CD4-positive, alpha-beta T cell treated with Interferon gamma for 1 hour (primary cell): ENCODE measurements at places on chromosomes 5 and 9.

DNA sequence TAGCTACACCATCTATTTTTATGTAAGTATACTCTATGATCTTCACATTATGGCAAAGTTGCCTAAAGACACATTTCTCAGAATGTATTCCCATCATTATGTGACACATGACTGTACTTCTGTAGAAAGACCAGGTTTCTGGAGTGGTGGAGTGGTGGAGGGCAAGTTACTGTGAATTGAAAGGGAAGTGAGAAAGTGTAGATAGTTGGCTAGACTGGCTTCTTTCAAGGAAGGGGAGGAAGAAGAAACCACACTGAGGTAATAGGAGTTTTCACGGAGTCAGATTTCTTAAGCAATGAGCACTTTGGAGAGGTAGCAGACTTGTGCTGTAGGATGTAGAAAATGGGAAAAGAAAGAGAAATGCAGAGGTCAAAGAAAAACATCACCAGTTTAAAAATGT is 50.9 kb upstream of the EQTN start:
- DNase-seq, result no peak

GRCh38 chr5:59079622-59080620 is 497.0 kb downstream of the RAB3C start:
- DNase-seq, result no peak

- no peak for DNase-seq
These were observed 273.5 kb downstream of the SLF1 start for GRCh38 chr5:94891972-94892371.

DNA sequence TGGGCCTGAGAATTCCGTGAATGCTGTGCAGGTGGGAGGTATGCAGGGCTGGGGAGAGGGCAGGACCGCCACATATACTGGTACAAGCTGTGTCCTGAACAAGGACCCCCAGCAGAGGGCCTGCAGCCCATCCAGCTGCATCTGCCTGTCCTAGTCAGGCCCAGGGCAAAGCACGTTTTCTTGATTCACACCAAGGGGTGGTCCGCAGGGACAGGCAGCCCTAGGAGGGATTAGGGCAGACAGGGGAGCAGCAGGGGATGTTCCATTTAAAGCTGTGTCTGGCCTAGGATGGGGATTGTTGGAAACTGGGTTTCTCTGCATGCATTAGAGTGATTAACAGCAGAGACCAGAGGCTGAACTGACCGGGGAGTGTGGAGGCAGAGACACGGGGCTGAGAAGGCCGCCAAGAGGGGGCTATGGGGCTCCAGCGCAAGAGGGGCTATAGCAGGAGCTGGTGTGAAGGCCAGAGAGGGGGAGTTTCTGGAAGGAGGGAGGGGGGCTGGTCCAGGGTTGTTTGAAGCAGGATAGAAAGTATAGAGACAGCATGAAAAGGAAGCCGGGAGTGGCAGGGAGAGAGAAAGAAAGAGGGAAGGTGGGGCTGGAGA is 2.7 kb downstream of the GRM6 start:
- no peak for DNase-seq

GRCh38 chr5:53481159-53481886 is 894 bp downstream of the FST start:
- no peak for DNase-seq

- DNase-seq, result no peak
These were observed 19.1 kb upstream of the MVB12B start for GRCh38 chr9:126307322-126308061.

- DNase-seq, result no peak
These were observed 1.7 kb downstream of the TUT7 start for GRCh38 chr9:86352440-86353077.

DNA sequence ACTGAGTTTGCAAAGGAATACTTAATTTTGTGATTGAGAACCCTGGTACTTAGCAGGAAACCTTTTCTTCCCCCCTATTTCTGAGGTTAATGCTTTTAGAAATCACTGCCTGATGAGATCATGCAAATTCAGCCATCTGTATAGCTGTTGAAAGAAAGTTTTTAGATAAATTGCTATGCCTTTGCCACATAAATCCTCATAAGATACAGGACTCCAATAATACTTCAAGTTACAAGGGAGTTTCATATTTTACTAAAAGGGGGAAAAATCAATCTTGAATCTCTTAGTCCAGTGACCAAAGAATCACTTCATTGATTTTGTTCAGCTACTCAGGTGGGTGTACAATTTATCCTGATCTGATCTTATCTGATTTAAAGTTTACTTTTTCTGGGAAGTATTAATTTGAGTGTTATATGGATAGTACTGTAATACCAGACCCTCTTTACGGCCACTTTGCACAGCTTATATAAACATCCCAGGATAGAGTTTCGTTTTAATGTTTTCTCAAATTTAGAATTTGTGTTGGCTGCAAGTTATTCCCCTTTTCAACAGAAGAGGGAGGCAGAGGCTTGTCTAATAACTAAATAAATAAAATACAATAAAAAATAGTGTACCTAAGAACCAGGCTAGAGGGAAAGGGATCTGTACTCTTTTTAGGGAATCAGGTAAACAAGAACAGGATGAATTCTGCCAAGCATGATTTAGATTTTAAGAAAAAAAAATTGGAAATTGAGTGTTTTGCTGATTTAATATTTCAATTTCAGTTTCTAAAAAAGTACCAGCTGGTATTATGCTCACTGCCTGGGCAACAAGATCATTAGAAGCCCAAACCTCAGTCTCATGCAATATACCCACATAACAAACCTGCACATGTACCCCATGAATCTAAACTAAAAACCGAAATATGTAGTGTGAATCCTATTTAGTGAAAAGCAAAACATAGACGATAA is 69.1 kb downstream of the PSAT1 start:
- no peak for DNase-seq

GRCh38 chr5:91645347-91645746 is 262.2 kb upstream of the ARRDC3 start:
- no peak for DNase-seq

GRCh38 chr9:17829812-17830385 is 251.0 kb downstream of the SH3GL2 start:
- DNase-seq, result no peak

GRCh38 chr9:96495341-96495740 is 45.4 kb downstream of the HABP4 start:
- DNase-seq, result no peak

- no peak for DNase-seq
These were observed 100.2 kb downstream of the ADAMTS2 start for GRCh38 chr5:179245031-179245430.

DNA sequence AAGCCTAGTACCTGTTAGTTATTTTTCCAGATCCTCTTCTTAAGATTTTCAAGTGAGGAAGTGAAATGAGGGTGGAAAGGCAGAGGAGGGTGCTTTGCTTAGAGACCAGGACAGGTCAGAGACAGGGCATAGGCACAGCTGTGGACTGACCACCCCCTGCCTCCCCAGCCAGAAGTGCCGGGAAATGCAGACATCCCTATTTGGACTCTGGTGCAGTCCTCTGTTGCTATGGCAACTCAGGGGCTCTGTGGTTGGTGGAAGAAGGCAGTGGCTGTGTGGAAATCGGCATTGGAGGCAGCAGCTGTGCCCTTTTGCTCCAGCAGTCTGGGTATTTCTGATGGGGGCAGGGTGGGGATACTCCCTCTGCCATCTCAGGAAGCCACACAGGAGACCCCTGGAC is 43.3 kb upstream of the NDFIP1 start:
- DNase-seq, result no peak

- no peak for DNase-seq
These were observed 240.3 kb upstream of the TRPC7 start for GRCh38 chr5:136605638-136606037.

DNA sequence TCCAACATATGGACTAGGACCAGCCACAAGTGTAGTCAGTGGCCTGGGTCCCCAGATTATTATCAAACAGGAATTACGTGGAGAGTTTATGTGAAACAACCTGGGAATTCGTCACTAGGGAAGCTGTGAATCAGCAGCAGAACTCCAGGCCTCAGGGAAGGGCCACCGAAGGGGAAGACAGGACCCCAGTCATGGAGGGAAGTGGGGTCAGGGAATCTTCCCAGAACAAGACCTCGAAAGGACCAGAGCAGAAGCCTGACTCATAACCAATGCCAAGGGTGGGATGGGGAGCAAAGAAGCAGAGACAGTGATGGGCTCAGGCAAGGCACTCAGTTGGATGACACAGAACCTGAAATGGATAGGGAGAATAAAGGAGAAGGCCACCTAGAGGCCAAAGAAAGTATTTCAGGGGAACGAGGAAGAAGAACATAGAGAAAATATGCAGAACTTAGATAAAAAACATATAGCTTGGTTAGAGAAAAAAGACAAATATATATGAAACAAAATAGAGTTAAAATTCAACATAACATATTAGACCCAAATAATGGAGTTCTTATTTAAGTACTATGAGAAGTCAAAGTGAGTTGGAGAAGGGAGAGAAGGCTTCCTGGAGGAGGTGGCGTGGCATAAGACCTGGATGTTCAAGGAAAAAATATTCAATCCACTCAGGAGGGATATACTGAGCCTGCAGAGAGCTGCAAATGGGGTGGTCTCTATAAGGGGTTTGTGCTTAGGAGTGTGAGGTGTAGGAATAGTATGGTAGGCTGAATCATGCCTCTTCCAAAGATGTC is 66.7 kb upstream of the CAST start:
- no peak for DNase-seq

GRCh38 chr5:137146402-137146890 is 352.7 kb downstream of the SPOCK1 start:
- no peak for DNase-seq

DNA sequence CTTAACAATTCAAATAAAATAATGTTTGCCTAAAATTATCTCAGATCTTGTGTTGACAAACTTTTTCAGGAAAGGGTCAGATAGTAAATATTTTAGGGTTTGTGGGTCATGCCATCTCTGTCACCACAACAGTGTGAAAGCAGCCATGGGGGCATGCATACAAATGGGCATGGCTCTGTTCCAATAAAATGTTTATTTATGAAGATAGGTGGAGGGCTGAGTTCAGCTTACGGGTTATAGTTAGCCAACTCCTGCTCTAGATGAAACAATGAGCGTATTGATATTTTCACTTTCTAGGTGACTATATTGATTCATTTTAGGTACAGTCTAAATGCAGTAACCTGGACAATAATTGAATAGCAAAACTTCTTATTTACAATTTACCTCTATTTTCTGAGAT is 533.8 kb upstream of the CLINT1 start:
- DNase-seq, result no peak

DNA sequence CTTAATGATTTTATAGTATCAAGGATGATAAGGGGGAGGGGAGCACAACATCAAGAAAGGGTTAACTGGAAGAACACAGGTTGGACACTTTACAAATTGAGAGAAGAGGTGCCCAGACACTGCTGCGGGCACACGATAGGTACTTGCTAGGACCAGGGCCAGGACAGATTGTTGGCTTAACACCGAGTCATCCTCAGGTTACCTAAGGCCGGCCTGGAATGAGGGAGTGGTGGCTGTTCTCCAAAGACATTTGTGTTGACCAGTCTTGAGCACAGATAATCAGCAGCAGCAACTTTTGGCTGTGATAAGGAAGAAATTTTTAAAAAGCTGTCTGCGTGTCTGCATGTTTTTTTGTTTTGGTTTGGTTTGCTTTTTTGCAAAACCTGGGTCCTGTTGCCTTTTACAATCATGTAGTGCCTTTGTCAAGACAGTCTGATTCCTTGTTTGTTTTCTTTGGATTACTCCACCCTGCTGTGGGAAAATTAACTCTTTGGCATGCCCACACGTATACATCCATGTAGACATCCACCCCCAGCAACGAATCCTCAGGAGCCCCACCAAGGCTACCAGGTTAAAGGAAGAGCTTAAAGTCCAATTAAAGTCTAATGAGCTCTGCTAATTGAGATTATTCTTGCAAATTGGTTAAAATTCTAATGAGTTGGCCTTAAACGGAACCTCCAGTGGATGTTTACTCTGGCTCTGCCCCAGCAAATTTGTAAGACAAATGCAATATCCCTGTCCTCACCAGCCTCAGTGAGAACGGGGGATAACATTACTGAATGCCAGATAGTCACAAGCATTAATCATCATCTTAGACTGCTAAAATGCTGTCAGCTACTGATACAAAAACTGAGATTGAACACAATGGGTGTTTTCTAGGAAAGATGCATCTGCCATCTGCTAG is 382.3 kb downstream of the ACTL7B start:
- DNase-seq, result no peak

DNA sequence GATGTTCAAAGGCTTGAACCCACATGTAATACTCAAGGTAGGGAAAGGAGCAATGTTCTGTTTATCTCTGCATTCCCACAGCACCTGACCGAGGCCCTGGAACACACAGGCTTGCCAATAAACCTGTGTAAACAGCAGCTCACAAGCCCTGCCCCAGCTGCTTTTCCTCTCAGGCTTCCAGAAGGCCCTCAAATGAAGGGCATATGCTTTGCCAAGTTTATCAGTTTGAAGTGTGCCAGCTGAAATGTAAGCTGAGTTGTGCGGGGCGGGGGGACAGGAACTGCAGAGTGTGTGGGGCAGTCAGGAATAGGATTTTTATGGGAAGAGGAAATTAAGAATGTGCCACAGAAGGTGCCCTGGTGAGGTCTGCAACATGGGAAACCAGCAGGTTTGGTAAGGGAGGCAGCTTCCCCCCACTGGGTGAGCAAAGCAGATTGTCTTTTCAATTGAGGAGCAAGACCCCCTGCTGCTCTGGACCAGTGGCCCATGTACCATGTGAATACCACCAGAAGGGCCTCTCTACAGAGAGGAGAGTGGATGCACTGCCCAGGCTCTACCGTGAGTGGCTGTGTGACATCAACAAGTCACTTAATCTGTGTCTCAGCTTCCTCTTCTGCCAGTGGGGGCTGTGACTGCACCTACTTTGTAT is 194.8 kb downstream of the SPOCK1 start:
- no peak for DNase-seq

GRCh38 chr5:35417040-35417439 is 186.8 kb upstream of the PRLR start:
- DNase-seq, result no peak

GRCh38 chr5:179800696-179801201 is 5.9 kb downstream of the MGAT4B start:
- DNase-seq, result no peak

DNA sequence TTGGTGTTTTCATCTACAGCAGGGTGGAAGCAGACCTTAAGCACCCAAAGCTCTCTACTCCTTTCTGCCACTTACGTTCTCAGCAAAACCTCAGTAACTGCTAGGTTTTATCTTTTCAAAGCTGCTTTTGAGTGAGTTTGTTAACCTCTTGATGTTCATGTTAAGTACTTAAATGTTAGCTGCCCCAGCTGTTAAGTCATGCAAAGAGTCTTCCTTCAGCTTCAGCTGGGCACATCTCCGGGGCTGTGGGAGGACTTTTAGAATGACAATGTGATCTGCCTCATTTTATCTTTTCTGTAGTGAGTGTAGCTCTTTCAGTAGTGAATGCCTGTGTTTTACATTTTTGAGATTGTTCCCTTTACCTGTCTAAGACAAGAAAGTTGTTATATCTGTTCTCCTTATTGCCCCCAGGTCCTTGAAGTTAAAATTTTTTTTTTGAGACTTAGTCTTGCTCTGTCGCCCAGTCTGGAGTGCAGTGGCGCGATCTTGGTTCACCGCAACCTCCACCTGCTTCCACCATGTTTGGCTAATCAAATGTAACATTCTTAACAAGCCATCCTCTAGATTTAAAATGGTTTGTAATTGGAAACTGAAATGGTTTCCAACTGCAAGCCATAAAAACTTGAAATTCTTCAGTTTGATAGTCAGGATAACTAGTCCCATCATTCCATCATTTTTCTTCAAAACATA is 19.6 kb downstream of the KDM4C start:
- no peak for DNase-seq
